Foreskin fibroblast (primary cell): ENCODE measurements at places on chromosomes 12 and 14.
A peak's percentile ranks its signal among the peaks of the same experiment; 100 is the strongest.

DNA sequence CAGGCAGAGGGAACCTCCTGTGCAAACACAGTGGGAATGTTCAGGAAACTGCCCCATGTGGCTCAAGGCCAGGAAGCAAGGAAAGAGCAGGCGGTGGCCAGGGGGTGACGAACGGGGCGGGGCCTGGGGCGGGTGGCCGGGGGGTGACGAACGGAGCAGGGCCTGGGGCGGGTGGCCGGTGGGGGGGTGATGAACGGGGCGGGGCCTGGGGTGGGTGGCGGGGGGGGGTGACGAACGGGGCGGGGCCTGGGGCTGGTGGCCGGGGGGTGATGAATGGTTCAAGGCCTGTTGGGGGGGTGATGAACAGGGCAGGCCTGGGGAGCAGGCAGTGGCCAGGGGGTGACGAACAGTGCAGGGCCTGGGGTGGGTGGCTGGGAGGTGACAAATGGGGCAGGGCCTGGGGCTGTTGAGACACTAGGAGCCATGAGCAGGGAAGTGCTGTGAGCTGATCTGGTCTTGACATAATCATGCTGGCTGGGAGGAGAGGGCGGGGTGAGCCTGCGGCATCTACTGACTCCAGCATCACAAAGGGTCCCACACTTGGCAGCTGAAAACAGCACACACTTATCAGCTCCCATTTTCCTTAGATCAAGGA lies 62.7 kb upstream of the FBRSL1 start:
- no peak for DNase-seq

DNA sequence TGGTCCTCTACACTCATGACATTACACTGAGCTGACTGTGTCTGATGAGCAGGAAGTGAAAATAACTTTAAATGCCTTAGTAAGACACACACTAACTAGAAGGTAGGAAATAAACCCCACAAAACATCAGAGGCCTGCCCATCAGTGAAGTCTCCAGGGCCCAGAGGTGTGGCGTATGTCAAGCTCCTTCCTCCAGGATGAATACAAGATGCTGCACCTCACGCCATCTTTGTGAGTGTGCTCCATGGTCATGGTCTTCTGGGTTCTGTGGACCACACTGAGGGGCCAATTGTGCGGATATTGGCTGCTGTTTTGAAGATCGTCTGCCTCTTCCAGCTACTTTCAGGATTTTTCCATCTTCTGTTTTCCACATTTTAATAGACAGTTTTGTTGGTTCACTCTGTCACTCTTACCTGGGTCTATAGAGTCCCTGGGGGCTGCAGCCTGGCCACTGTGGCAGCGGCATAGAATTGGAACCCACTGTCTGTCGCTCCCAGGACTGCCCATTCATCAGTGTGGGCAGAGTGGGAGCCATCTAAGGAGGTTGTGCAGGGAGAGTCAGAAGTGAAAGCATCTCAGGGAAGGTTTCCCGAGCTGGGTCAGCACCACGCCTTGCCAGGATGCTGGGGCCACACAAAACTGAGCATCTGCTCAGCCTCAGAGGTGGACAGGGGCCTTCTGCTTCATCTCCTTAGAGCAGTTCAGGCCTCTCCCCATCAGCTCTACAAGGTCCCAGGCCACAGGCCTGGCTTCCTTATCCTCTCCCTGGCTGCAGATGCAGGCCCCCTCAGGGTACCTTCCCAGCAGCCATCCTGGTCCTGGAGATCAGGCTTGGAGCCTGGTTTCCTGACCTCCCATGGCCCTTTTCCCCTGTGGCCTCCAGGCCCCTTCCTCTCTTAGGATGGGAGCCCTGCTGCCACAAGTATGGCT lies 57.5 kb upstream of the C14orf180 start:
- no peak for DNase-seq

DNA sequence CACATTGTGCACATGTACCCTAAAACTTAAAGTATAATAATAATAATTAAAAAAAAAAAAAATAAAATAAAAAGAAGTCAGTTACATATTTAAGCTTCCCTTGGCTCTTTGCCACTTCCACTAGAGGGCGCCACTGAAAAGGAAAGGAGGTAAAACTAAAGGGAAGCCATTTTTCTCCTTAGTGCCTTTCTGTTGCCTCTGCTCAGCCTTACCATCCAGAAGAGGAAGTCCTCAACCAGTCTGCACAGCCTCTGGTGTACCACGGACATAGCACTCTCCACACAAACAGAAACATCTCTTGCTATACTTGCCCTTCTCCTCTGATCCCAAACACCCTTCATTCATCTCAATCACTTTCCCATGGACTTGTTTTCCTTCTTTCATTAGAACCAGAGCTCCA lies 169.0 kb upstream of the EEA1 start:
- no peak for DNase-seq

GRCh38 chr14:20215196-20215595 lies 8.3 kb upstream of the OR11H6 start:
- no peak for DNase-seq

- DNase-seq, result no peak
These were observed 33.1 kb upstream of the CCDC60 start for GRCh38 chr12:119301379-119301778.

DNA sequence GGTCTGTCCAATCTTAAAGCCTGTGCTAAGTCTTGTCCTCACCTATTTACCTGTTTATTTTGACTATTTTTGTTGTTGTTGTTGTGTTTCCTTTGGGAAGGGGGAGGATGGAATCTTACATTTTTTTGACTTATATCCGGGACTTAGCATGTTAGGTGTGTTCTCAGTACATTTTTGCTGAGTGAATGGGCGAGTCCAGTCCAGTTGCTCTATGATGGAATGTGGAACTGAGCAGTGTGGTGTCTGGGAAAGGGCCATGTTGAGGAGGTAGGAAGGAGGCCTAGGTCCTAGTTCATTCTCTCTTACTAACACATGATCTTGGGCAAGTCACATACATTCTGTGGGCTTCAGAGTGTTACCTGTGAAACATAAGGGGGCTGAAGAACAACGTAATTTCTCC lies 80.9 kb upstream of the SLC38A2 start:
- DNase-seq, result no peak

GRCh38 chr12:107091989-107092641 lies 1.2 kb downstream of the CRY1 start:
- DNase-seq, result peak; percentile 92

DNA sequence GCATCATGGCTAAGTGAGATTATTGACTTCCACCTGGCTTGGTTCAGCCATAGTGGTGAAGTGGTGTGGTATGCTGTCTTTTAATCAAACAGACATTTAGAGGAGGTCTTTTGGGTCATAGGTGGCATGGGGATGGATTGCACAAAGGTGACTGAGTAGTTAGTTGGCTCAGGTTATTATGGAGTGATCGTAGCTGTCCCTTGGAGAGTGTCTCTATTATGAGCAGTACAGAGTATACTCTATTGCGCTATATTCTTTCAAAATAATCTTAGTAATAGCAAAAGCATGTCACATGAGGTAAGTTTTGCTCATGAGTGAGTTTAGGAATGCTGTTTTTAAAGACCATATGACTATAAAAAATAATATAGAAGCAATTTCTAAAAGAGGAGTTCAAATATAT lies 60.4 kb downstream of the RASSF8 start:
- DNase-seq, result peak; percentile 46

- DNase-seq, result peak; percentile 50
These were observed 953 bp upstream of the NXPH4 start for GRCh38 chr12:57215668-57216013.
